Activated naive CD8-positive, alpha-beta T cell treated with anti-CD3 and anti-CD28 coated beads, Interleukin-2, amount 10 ng/mL, durations not matched to agents 7 days and 5 days (primary cell): ENCODE measurements at places on chromosomes 6 and 20.

DNA sequence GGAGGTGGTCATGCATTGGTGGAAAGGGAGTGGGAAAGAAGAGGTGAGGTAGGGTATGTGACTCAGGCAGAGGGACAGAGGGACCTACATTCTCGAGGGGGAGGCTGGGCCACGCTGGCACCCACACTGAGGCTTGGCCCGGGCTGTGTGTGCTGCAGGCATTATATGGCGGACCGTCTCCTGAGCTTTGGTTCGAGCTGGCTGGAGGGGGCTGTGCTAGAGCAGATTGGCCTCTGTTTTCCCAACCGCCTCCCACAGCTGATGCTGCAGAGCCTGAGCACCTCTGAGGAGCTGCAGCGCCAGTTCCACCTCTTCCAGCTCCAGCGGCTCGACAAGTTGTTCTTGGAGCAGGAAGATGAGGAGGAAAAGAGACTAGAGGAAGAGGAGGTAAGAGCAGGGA lies 23.4 kb downstream of the DNPH1 start:
- H3K36me3 ChIP-seq, result peaks cover 6% of the 10 kb centered on the region
- H3K27ac ChIP-seq, result peak overlapping the region; percentile 35
- peak; percentile 24 for DNase-seq
- no peaks in the 10 kb centered on the region for H3K4me1 ChIP-seq

- H3K36me3 ChIP-seq, result no peaks in the 10 kb centered on the region
- no peaks in the 10 kb centered on the region for H3K4me1 ChIP-seq
- no peak overlapping the region for H3K27ac ChIP-seq
- no peak for DNase-seq
These were observed 122.2 kb upstream of the SYNCRIP start for GRCh38 chr6:85764844-85765243.

GRCh38 chr6:42229506-42230119 lies 12.0 kb upstream of the MRPS10 start:
- H3K36me3 ChIP-seq, result peaks cover 2% of the 10 kb centered on the region
- H3K27me3 ChIP-seq, result no peaks in the 10 kb centered on the region
- H3K27ac ChIP-seq, result peak overlapping the region; percentile 68
- no peak overlapping the region for H3K4me3 ChIP-seq
- peaks cover 1% of the 10 kb centered on the region for H3K4me1 ChIP-seq
- no peak for DNase-seq

GRCh38 chr6:35170166-35170565 lies 29.0 kb upstream of the TCP11 start:
- DNase-seq, result no peak
- H3K4me1 ChIP-seq, result peaks cover 5% of the 10 kb centered on the region

GRCh38 chr6:156658966-156659821 lies 118.0 kb upstream of the ARID1B start:
- H3K27me3 ChIP-seq, result peaks cover 2% of the 10 kb centered on the region
- no peaks in the 10 kb centered on the region for H3K36me3 ChIP-seq
- H3K4me1 ChIP-seq, result peaks cover 2% of the 10 kb centered on the region
- DNase-seq, result no peak
- no peak overlapping the region for H3K4me3 ChIP-seq

DNA sequence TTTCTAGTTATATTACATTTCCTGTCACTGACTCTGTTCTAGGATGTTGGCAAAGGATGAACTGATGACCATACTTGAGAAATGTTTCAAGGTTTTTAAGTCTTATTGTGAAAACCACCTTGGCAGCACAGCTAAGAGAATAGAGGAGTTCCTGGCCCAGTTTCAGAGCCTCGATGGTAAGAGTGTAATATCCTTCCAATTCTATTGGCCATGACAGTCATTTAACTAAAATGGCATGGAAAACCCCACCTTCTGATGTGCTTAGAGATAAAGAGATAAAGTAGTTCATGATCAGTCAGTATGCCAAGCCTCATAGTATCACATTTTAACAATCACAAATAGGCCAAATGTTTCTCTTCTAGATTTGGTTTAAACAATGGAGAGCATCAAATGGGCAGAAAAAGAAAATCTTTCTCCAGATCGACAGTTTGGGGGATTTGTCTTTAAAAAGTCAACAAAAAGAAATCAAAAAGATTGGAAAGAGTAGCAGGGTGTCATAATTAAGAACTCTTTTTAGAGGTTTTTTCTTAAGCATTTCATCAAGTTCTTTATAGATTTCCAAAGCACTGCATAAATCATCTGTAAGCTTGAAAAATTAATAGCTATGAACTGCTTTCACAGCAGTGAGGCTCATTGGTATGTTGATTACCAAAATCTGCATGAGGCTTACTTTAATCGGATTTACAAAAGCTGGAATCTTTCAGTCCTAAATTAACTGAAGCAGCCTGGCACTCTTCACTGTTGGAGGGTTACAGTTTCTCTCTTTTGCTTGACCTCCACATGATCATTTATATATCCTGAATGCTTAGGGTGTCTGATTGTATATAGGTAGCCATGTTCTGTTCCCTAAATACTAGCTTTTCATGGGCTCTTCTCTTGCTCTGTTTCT lies 48.7 kb downstream of the AKIRIN2 start:
- no peak overlapping the region for H3K4me3 ChIP-seq
- peaks cover 25% of the 10 kb centered on the region for H3K36me3 ChIP-seq
- no peaks in the 10 kb centered on the region for H3K27me3 ChIP-seq
- peaks cover 10% of the 10 kb centered on the region for H3K4me1 ChIP-seq
- H3K27ac ChIP-seq, result no peak overlapping the region

DNA sequence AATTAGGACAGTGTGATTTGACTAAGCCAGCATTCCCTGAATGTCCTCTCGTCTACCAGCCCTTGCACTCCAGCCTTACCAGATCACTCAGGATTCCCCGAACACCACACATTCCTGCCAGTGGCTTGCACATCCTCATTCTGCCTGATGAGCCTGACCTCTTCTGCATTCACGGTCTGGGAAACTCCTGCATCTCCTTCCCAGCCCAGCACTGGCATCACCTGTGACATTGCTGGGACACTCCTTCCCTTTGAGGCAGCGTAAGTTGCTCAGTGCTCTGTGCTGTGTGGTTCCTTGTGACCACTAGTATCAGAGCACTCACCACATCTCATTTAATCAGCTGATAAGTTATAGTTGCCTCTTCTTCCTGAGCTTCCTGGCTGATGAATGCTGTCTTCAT lies 17.3 kb downstream of the NCOA7 start:
- H3K36me3 ChIP-seq, result peaks cover 18% of the 10 kb centered on the region
- DNase-seq, result no peak
- peaks cover 40% of the 10 kb centered on the region for H3K4me1 ChIP-seq
- no peak overlapping the region for H3K27ac ChIP-seq
- no peak overlapping the region for H3K4me3 ChIP-seq

DNA sequence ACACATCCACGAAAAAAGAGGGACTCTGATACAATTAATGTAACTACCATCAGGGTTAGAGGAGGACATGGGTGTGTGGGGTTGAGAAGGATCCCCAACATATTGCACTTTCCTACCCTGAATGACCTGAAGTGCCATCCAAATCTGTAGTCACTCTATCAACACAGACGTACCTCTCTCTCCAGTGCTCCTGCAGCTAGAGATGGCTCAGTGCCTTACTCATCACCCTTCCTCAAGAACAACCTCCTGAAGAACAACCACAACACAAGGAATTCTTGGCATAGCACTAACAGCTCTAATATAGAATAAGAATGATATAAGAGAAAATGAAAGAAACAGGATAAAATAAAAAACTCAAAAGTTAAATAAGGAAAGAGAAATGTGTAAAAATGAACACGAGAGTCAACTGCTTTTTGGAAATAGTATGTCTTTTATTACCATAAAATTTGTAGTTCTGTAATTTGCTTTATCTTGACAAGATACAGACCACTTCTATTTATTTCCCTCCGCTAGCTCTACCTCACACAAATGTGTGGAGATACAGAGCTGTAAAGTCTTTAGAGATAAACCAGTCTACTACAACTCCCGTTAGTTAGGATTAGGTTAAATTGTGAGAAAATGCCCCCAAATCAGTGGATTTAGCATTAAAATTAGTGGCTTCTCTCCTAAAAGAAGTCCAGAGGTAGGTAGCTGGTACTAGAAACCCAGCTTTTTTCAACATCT lies 63.9 kb downstream of the REV3L start:
- DNase-seq, result no peak
- H3K36me3 ChIP-seq, result peaks cover 4% of the 10 kb centered on the region
- no peak overlapping the region for H3K27ac ChIP-seq
- H3K27me3 ChIP-seq, result no peaks in the 10 kb centered on the region
- H3K4me3 ChIP-seq, result no peak overlapping the region

GRCh38 chr6:56864171-56864616 lies 90.7 kb upstream of the BEND6 start:
- H3K4me3 ChIP-seq, result no peak overlapping the region
- H3K27ac ChIP-seq, result no peak overlapping the region
- H3K4me1 ChIP-seq, result no peaks in the 10 kb centered on the region
- DNase-seq, result no peak
- no peaks in the 10 kb centered on the region for H3K36me3 ChIP-seq

- H3K27me3 ChIP-seq, result no peaks in the 10 kb centered on the region
- DNase-seq, result no peak
- no peaks in the 10 kb centered on the region for H3K4me1 ChIP-seq
- no peak overlapping the region for H3K4me3 ChIP-seq
- no peaks in the 10 kb centered on the region for H3K36me3 ChIP-seq
These were observed 564.2 kb downstream of the TFAP2B start for GRCh38 chr6:51382847-51383246.

- peaks cover 2% of the 10 kb centered on the region for H3K27me3 ChIP-seq
- no peak overlapping the region for H3K4me3 ChIP-seq
- H3K4me1 ChIP-seq, result peaks cover 18% of the 10 kb centered on the region
- DNase-seq, result no peak
- H3K36me3 ChIP-seq, result peaks cover 2% of the 10 kb centered on the region
These were observed 114.4 kb upstream of the MLN start for GRCh38 chr6:33918175-33918695.

DNA sequence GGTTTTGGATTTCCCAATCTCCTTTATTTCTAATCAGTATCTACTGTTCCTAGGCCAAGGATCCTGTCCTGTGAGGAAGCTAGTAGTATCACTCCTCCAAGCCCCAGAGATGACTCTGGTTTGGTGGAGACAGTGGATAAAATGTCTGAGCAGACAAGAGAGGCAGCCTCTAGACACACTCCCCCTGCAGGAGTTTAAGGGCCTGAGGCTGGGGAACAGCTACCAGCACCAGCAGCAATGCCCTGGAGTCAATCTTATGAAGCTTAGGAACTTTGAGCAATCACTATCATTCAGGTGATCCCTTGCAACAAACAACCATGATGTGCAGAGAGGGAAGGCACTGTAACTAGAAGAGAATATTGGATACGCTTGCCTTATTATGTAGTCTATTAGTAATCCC lies 384.7 kb upstream of the ID4 start:
- no peaks in the 10 kb centered on the region for H3K36me3 ChIP-seq
- DNase-seq, result no peak
- no peak overlapping the region for H3K4me3 ChIP-seq
- no peaks in the 10 kb centered on the region for H3K4me1 ChIP-seq

DNA sequence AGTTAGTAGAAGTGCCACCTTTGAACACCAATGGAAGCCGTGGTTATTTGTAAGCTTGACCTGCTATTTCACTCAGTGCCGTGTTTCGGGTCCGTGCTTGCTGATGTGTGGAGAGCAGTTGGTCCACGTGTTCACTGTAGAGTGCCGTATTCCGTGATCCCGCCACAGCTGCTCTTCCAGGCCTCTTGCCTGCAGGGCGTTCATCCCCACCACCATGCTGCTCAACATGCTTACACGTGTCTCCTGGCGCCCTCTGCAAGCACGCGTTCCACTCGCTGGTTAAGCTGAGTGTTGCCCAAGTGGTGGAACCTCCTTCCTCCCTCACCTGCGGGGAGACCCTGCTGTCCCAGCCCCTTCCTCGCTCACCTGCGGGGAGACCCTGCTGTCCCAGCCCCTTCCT lies 28.0 kb upstream of the DACT2 start:
- H3K27ac ChIP-seq, result no peak overlapping the region
- H3K4me3 ChIP-seq, result no peak overlapping the region
- DNase-seq, result no peak
- H3K27me3 ChIP-seq, result peaks cover 7% of the 10 kb centered on the region

- no peaks in the 10 kb centered on the region for H3K4me1 ChIP-seq
- no peaks in the 10 kb centered on the region for H3K27me3 ChIP-seq
- DNase-seq, result no peak
- peaks cover 16% of the 10 kb centered on the region for H3K36me3 ChIP-seq
These were observed 282.8 kb downstream of the RNGTT start for GRCh38 chr6:88680654-88681053.

DNA sequence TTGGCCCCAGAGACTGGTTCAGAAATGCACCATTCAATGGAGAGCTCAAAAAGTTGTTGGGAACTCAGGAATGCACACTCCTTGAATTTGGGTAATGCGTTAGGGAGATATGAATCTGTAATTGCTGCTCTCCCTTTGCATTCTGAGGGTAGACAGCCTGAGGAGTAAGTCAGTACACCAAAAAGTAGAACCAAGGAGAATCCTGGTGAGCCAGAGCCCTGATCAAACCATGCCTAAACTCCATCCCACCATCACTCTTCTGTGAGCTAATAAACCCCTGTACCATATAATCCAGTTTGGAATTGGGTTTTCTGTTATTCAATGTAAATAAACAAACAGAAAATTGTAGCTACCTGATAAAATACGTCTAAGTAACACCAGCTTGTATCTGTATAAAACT lies 90.2 kb downstream of the KIF16B start:
- no peak overlapping the region for H3K27ac ChIP-seq
- H3K27me3 ChIP-seq, result no peaks in the 10 kb centered on the region
- no peak overlapping the region for H3K4me3 ChIP-seq
- no peaks in the 10 kb centered on the region for H3K36me3 ChIP-seq
- H3K4me1 ChIP-seq, result no peaks in the 10 kb centered on the region

DNA sequence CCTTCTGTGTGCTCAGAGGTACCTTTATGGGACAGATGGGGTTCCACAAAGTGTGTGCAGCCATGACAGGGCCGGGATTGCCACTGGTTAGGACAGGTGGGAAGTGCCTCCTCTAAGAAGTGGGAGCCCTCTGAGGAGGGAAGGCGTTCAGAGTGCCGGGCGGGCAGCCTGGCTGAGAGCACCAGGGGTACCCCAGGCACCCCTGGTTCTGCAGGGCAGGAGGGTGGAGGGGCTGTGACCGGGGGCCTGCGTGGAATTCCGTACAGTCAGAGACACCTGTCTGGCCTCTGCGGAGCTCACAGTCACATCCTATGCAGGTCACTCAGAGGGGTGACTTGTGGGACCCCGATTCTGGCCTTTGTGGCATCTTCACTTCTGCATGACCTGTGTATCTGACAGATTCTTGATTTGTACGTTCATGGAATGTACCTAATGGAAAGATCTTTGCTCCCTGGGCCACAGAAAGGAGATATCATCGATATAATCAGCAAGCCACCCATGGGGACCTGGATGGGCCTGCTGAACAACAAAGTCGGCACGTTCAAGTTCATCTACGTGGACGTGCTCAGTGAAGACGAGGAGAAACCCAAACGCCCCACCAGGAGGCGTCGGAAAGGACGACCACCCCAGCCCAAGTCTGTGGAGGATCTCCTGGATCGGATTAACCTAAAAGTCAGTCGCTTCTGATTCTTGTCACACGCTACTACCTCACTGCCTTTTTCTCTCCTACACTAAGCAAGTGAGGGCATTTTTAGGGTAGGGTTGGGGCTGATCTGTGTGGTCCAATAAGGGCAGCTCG lies 190.9 kb downstream of the SASH1 start:
- no peak for DNase-seq
- H3K4me3 ChIP-seq, result no peak overlapping the region
- no peak overlapping the region for H3K27ac ChIP-seq
- no peaks in the 10 kb centered on the region for H3K36me3 ChIP-seq
- peaks cover under 1% of the 10 kb centered on the region for H3K4me1 ChIP-seq

GRCh38 chr6:100577425-100577824 lies 112.7 kb upstream of the SIM1 start:
- peaks cover 13% of the 10 kb centered on the region for H3K36me3 ChIP-seq
- H3K27ac ChIP-seq, result no peak overlapping the region
- no peak overlapping the region for H3K4me3 ChIP-seq
- no peaks in the 10 kb centered on the region for H3K27me3 ChIP-seq
- DNase-seq, result no peak
